ENCODE measurements at places on chromosomes 16 and 17.

GRCh38 chr16:27486344-27486743 lies 63.4 kb downstream of the GTF3C1 start:
- DNase-seq: no peak

DNA sequence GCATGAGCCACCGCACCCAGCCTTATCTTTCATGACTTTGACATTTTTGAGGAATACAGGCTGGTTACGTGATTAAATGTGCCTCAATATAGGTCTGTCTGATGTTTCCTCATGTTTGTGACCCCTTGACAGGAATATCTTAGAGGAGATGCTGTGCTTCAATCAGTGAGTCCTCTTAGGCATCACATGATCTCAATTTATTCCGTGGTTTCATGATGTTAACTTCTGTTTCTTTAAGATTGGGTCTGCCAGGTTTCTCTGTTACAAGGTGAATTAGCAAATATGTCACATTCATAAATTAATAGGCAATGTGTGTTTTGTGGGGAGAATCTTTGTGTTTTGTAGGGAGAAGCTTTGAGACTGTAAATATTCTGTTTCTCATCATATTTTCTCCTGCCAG lies 3.3 kb downstream of the STXBP4 start:
- no peak for DNase-seq

DNA sequence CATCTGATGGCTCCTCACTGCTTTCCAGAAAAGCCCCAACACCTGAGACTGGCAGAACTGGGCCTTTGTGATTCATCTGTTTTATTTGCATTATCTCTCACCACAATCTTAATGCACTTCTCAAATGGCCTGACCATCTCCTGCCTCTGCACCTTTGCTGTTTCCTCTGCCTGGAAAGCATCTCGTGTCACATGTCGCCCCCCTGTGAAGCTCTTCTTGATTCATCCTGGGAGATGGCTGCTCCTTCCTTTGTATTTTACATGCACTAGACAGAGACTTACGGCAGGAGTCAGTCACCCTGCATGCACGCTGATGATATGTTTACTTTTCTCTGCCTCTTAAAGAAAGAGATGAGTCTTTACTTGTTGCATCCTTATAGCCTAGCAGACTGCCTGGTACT lies 30.0 kb downstream of the HNF1B start:
- DNase-seq: no peak

DNA sequence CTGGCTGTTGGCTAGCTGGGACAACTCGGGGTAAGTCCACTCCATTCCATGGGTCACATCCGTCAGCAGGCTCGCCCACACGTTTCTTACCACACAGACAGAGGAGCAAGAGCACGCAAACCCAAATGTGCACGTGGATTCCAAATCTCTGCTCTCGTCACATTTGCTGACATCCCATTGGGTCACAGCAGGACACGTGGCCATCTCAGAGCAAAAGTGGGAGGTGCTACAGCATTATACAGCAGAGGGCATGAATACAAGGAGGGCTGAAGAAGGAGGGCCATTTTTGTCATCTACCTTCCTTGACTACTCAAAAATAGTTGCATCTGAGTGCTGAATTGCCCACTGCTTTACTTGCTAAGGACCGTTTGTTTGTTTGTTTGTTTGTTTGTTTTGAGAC lies 84.7 kb downstream of the RBBP6 start:
- no peak for DNase-seq

DNA sequence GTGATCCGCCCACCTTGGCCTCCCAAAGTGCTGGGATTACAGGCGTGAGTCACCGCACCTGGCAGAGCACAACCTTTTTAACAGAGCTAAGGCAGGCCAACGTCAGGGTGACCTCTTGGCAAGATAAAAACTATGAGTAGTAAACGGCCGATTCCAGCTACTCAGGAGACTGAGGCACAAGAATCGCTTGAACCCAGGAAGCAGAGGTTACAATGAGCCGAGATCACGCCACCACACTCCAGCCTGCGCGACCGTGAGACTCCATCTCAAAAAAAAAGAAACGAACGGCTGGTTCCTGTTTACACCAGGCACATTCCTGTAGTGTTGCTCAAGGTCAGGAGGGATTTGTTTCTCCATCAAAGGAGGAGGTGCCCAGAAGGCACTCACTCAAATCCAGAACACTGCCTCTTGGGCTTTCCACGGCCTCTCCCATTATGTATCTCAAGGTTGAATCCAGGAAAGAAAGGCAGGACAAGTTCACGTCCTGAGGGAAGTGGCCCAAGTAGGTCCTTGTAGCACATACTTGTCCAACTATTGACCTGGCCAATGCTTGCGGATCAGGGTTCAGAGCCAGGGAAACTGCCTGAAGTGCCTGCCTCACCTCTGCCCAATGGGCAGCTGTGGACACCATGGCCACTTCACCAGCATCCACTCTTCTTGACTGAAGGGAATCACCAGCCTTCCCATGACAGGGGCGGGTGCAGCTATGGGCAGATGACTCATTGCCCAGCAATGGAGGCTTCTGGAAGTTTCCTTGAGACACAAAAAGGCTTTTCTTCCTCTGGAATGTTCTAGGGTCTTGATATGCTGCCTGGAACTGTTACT lies 13.5 kb downstream of the KNOP1 start:
- DNase-seq: no peak

- no peak for DNase-seq
Observed at GRCh38 chr16:938752-939151, 32.0 kb downstream of the LMF1 start.

DNA sequence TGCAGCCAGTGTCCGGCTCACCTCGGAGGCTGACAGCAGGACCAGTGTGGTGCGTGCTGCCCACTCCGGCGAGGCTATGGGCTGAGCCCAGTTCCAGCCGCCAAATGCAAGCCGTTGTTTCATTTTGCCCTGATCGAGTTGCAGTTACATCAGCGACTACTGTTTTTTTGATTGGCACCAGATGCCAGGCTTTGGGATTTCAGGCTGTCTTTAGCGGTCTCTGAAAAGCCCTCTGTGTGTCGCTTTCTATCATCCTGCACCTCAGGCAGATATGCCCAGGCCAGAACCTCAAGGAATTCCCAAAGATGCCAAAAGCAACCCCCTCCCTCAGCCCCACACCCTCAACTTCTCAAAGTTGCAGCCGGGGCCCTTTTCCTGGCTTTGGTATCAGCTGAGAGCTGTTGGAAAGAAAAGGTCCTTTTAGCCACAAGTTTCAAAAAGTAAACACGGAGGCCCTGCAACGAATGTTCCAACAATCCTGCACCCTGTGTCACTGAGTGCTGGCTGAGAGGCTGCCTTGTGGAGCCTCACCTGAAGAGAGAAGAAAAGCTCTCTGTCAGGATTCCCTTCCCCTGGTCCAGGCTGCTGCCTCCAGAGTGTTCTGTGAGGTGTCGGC lies 58.9 kb downstream of the WWP2 start:
- DNase-seq: no peak

- no peak for DNase-seq
Observed at GRCh38 chr17:36641877-36642845, 40.8 kb downstream of the MRM1 start.

GRCh38 chr16:89308391-89309333 lies 91.2 kb downstream of the ZNF778 start:
- DNase-seq: no peak

GRCh38 chr16:8961811-8962390 lies 1.8 kb downstream of the USP7 start:
- DNase-seq: no peak

- DNase-seq: no peak
Observed at GRCh38 chr16:58426966-58427365, 34.7 kb downstream of the GINS3 start.

DNA sequence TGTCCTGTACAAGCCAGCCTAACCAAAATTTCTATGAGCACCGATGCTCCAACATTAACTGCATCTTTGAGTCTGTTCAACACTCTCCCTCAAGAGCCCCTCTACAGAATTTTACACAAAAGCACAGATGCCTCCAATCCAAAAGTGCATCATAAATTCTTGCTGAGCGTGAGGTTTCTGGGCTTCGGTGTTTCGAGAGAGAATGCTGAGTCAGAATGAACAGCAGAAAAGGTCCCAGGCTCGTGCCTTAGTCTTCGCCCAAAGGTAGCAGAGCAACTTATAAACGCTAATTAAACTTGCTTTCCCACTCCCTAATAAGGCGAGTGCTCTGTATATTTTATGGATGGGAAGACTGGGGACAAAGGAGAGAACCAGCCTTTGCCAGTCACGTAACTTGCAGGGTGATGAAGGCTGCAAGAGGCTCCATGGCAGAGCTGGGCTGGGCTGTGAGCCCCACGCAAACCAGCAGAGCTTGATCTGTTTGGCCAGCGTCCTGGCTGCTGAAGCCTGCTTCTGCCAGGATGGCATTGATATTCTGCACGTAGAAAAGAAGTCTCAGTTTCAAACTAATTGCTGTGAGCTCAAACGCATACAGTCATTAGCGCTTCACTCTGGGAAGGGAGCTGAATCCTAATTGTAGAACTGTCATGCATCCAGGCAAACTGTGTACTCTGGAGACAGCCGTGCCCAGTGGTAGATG lies 138.5 kb downstream of the DNAH9 start:
- no peak for DNase-seq

GRCh38 chr16:64738321-64738960 lies 383.4 kb downstream of the CDH11 start:
- no peak for DNase-seq
